ENCODE measurements at places on chromosomes 6 and 20.

DNA sequence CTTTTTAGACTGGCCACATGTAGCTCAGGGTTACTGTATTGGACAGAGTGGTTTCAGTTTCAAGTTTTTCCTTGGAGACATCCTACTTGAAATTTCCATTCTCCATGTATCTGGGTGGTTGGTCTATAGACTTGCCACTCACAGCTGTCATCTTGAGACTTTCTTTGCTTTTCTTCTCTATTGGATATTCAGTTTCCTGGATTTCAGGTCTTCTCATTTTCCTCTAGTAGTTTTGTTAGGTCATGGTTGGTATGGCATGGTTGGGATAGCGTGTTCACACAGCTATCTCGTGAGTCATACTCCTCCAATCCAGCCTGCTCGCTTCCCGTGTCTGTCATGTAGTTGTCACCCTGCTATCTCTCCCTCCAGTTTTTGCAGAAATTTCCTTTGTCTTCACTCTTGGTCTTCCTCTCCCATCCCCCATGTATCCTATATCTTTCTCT is 48.3 kb downstream of the PTPN1 start:
- DNase-seq, result peak; percentile 76

DNA sequence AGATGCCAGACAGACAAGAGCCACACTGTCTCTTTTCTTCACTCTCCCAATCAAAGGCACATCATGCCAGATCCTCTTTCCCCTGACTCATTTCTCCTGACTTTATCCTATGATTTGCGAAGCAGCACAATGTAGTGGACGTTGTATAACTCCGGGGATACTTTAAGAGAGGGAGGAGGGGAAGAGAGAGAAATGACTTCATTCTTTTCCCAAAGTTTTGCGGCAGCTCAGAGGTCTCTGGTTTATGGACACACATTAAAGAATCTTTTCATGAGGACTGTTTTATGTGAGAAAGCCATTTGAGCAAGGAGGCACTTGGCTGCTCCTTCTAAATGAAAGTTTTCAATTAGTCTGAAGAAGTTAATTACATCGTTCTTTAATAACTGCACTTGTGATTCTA is 75.1 kb upstream of the MC3R start:
- no peak for DNase-seq

GRCh38 chr20:24370911-24371695 is 98.3 kb upstream of the SYNDIG1 start:
- no peak for DNase-seq

DNA sequence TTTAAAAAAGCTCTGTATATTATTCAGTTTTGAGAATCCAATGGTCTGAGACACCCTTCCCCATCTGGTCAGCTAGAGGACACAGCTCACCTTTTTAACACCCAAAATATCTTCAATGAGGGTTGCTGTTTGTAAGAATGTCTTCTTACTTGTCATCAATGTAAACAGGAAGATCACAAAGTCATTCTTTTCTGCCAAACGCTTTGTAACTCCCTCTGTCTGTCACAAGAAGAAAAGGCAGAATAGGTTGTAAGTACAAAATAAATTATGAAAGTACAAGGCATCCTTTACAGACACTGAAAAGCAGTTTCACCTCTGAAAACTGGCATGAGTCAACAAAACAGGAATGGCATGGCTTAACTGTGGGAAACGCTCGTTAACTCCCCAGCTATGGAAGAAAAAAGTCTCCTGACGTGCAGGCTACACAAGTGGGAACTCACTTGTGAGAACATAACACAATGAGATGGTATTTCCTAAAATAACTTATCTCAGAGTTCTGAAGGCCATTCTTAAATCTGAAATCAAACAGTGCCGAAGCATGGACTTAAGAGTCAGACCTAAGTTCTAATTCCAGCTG is 42.7 kb downstream of the TRPC4AP start:
- no peak for DNase-seq

- DNase-seq, result no peak
Observed at GRCh38 chr6:142935553-142936517, 9.1 kb downstream of the HIVEP2 start.

DNA sequence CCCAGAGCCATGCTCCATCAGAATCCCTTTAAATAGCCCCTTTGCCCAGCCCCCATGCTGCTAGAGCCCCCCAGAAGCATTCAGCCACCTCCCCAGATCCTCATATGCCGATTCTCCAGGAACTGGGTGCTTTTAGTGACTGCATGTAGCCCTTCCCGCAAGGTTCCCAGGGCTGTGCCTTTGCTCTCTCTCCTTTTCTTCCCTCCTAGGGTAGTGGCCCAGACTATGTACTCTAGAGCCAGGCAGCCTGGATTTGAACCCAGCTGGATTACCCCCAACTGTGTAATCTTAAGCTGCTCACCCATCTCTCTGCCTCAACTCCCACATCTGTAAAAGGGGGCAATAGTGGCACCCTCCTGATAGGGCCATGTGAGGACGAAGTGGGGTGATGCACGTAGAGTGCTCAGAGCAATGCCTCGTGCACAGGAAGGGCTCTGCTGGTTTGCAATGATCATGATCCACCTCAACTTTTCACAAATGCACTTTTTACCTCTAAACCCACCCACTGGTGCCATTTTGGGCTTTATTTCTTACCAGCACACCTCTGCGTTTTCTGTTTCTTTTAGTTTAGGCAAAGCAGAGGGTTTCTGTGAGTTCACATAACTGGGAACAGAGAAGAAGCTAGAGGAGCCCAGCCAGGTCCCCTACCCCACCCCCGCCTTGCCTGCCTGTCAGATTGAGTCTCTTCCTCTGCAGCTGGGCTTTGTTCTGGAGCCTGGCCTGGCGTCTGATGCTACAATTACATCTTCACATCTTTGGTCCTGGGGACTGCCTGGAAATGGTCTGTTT is 396.5 kb downstream of the RNGTT start:
- no peak for DNase-seq

DNA sequence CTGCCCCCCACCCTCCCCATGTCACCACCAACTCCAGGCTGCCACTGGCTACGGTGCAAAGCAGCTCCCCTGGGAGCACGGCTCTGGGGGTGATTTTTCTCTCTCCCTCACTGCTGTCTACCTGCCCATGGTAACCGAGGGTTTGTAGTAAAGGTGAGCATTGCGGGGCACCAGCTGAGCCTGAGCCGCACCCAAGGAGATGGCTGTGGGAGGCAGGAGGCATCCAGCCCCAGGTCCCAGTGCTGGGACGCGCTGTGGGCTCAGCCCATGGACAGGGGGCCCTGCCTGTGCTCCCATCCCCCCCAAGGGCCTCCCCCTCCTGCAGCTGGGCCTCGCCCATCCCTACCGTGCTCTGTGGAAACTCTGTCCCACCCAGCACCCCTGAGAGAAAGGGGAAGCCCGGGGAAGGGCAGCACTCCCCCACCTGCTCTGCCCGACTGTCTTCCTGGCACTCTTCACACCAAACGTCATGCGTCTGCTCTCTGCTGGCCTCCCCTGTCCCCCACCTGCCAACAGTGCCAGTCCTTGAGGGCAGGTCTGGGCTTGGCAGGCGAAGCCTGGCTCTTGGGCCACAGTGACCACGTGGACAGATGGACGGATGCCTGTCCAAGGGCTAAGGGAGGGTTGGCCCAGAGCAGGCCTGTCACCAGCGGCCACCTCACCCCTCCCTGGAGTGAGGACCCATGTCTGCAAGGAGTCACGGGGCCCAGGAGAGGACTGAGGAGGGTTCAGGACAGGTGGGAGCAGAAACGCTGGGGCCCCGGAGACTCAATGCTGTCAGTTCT is 3.8 kb upstream of the CHRNA4 start:
- DNase-seq, result no peak

GRCh38 chr6:84399003-84399402 is 171.6 kb upstream of the CEP162 start:
- DNase-seq, result no peak

DNA sequence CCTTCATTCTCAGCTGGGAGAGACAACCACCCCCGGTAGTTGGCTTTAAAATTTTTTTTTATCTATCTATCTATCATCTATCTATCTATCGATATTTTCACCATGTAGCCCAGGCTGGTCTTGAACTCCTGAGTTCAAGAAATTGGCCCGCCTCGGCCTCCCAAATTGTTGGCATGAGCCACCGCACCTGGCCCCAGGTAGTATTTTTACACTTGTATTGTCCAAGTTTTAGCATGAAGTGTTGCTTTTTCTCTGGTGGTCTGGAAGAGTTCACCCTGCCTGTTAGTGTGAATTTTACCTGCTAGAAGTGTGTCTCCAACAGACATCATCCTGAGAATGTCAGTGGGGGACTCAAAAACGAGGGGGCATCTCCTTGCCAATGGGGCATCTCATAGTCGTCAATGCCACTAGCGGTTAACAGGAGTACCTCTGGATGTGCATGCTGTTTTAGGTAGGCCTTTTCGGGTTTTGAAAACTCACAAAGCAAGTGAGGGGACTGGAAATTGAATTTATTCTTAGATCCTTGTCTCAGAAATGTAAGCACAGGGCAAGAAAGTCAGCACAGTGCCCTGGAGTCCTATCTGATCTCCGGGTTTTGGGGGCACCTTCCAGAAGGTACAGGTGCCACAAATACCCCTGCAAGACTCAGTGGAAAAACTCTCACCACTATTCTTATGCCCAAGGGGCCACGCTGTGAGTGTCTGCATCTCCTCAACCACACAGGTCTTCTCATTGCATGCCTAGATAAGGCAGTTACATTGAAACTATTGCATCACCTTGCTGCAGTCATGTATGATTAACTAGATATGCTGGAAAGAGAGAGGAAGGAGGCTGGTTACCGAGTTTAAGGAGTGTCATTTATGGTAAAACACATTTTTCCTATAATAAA is 37.1 kb downstream of the TNFAIP3 start:
- DNase-seq, result peak; percentile 58
